ENCODE measurements at places on chromosomes 7 and 10. TPM values are rescaled to one million over a fixed set of nuclear protein-coding genes. Genes with fewer than 3 reads are reported as not detected.

The CHCHD2 gene
- 156 TPM for total RNA-seq

The NKX6-2 gene
- not detected for total RNA-seq

The APBB1IP gene
- 4.1 TPM for total RNA-seq

The CYP3A7 gene
- total RNA-seq = 0.21 TPM

GRCh38 chr7:116777651-116778281 is 84.6 kb upstream of the CAPZA2 start:
- DNase-seq = peak; percentile 74
